HepG2 (cell line): ENCODE measurements at places on chromosomes 16 and 17. TPM values are rescaled to one million over a fixed set of nuclear protein-coding genes. Genes with fewer than 3 reads are reported as not detected.

SPN gene
- 0.22 and 0.38 TPM in 2 replicates for total RNA-seq

NPW gene
- 0.97 TPM in 1 of 2 replicates, not detected in the other for total RNA-seq

TP53TG3F gene
- not detected in 2 replicates for total RNA-seq

KRTAP4-2 gene
- not detected in 2 replicates for total RNA-seq
